ENCODE measurements at places on chromosomes 16 and 17.

DNA sequence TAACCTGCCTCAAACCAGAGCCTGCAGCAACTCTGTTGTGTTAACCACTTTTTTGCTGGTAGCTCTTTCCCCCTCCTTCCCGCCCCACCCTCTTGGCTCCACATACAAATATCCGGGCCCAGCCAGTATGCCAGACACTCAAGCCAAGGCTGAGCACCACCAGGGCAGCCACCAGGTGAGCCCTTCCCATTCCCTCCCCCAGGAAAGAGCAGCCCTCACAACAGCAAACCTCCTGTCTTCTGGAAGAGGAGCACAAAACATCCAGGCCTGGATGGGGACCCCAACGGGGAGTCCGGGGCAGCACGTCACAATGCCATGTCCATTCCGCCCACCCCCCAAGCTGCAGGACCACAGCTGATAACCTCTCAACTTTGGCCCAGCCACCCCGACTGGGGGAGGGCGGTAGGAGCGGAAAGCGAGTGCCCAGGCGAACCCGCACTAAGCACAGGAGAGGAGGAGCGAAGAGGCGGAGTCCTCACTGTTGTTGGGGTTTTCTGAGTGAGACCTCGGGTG, 757 bp downstream of the ORMDL3 start:
- no peak for DNase-seq

GRCh38 chr16:726438-727290, at the start of the genes CCDC78 and HAGHL:
Gene CCDC78 (minus strand): TSS chr16:726443. CDS start chr16:726367, 76 bp downstream.
Gene HAGHL (plus strand): TSS chr16:727106. CDS start chr16:727510, 404 bp downstream.
- DNase-seq, result peak; percentile 33

DNA sequence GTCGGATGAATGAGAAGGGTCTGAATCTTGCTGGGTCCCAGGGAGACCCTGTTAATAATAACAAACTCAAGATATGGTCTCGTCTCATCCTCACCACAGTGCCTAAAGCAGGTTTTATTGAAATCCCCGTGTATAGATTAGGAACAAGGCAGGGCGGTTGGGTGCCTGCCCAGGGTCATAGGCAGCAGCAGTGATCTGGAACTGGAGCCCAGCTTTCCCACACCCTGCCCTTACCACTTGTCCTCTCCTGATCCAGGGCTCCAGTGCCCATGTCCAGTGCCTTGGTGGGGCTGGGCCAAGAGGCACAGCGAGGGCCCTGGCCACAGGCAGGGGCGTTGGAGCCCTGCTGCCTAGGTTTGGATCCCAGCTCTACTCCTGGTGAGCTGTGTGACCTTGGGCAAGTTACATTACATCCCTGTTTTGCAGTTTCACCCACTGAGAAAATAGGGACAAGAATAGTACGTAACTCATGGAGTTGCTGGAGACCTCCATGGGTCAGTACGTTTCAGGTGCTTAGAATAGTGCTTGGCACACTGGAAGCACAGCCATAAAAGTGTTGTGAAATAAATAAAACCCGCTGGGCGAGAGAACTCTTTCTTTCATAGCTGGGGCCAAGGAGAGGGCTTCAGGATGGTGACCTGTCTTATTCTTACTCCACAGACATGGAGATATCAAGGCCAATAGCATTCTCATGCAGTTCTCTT, 13.9 kb downstream of the SOCS3 start:
- DNase-seq, result no peak

- no peak for DNase-seq
Measured at GRCh38 chr17:47203984-47204721, 5.0 kb upstream of the MYL4 start.

DNA sequence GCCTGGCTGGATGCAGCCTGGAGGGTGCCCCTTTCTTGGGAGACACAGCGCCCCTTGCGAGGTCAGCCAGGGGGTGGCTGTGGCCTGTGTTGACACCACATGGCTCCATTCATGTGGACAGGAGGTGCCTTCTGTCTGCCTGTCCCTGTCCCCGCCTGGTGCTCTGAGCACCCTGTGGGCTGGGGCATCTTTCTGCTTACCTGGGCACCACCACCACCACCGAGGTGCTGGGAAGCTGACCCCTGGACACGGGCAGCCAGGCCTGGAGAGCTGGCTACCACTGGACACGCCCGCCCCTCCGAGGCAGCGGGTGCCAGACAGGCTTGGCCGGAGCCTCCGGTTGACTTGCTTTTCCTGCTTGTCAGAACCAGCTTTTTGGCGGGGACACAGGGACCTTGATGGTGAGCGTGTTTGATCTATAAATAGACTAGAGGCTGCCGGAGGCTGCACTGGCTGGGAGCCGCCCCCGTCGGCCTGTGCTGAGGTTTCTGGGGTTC, 121.3 kb upstream of the GSE1 start:
- DNase-seq, result no peak

DNA sequence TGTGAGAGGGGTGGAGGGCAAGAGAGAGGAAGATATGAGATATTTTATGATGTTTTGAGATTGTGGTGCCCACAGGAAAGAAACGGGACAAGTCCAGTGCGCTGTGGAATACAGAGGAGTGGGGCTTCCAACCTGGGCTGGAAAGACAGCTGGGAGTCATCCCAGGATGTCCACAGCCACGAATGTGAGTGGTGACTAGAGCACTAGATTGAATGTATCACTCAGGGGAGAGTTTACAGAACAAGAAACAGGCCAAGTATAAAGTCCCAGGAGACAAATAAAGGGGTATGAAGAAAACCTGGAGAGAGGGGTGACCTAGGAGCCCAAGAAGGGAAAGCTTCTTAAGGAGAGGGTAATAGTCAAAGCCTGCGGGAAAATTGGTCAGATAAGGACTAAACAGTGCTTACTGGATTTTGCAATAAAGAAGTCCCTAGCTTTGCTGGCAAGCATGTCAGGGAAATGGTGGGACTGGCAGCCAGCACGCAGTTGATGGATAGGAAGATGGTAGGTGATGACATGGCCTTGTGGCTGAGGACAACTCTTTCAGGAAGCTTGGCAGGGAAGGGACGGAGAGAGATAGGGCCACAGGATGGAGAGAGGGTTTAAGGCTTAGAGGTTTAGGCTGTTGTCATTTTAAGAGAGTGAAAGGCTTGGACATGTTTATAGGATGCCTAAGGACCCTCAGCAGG, 114.5 kb downstream of the AXIN2 start:
- DNase-seq, result no peak

GRCh38 chr16:56600398-56600999, 7.9 kb upstream of the MT2A start:
- DNase-seq, result peak; percentile 4

- DNase-seq, result no peak
Measured at GRCh38 chr16:9874219-9874618, 308.0 kb downstream of the GRIN2A start.

GRCh38 chr17:83085526-83086198, 6.3 kb downstream of the METRNL start:
- no peak for DNase-seq

DNA sequence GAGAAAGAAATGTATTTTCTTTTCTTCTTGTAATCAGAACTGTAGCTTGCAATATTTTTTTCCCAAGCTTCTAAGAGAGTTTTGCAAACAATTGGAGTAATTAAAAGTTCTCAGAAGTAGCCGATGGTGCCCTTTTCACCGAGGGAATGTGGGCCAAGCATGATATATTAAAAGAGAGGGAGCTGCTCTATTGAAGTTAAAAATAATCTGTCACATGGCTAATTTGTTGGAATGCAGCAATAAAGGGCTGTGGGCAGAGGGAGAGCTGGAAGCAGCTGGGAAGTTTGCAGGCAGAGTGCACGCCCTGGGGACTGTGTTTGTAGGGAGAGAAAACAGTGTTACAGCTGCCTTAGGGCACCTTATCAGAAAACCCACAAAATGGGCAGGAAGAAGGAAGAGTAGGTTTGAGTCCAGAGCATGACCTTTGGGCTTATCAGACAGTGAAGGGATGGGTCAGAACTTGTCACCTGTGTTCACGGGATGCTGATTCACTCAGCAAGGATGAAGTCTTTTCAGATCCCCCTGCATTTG, 18.5 kb upstream of the TERF2 start:
- no peak for DNase-seq

GRCh38 chr16:399340-400019, 2.2 kb upstream of the DECR2 start:
- DNase-seq, result no peak

DNA sequence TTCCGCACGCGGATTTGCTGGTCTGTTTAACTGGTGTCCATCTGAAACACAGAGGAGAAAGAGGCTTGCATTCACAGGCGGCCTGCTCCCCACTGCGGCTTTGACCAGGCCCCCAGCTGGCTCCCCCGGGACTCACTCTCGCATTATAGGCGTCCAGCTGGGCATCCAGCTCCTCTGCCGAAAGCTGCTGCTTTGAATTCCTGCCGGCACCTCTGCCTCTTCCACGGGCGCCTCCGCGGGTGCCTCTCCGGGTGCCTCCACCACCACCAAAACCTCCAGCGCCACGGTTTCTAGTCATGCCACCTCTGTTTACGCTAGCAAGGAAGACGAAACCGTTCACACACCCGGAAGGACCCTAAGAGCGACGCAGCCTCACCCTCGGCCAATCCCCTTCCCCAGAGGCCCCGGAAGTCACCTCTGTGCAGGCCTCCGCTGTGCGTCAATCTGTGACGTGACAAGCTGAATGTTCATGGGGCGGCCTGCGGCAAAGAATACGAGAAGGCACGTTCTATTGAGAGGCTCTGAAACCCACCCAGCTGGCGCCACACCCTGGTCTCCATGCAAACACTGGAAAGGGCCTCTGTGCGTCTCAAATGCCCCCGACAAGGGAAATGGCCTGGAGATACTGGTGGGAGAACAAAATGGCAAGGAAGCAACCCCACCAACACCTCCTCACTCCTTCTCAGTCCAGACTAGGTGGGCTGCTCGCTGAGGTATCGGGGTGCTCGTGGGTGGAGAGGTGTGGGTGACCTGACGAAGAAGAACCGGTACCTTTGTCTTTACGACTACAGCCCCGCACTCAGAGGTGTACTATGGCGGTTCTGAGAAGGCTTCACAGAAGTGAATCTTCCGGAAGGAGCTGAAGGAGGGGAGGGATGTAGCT, 3.0 kb downstream of the ALYREF start:
- DNase-seq, result no peak

DNA sequence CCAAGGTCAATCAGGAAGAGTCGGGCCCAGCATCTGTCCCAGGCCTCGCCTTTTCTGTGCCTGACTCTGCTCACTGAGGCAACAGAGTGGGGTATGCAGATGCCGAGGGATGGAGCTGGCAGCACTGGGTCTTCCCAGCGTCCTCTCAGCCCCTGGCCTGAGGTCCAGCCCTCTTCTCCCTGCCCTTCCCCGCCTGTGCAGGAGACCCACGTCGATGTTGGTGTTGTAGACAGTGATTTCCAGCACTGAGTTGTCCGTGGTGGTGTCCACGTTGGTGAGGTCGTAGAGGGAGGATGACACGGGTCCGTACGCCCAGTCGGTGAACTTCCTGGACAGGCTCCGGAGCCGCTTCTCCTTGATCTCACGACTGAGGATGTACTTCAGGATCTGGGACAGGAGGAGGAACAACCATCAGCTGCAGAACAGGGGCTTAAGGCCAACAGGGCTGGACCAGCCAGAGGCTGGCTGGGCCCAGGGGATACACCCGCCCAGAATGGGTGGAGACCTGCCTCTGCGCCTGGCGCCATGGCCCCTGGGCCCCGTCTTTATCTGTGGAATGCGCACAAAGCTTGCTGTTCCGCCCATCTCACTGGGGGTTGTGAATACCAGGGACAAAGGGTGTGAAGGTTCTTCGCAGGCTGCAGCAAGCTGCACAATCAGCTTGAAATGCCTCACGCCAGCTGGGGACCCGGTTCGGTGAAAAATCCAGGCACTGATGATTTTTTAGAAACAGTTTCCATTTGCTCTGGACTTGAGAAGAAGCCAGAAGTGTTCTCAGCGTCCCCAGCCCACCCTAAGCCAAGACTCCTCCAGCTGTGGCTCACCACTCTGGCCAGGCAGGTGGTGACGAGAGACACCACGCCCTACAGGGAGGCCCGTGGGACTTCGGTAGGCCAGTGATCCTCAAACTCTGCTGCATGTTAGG, 27.5 kb downstream of the TRPV3 start:
- no peak for DNase-seq

GRCh38 chr16:3458852-3459361, 15.4 kb downstream of the NAA60 start:
- DNase-seq, result no peak

DNA sequence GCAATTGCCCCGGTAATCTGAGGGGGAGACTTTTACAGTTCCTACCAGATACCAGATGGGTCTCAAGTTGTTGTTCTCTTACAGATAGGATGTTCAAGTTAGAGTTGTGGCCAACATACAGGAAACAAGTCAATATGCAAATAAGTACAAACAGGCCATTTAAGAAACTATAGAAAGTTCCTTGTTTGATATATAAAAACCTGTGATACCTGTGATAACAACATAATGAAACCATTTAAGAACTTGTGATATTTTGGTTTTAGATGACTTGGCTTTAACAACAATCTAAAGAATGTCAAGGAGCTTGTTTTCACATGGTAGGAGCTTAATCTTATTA, 16.8 kb downstream of the CDR2 start:
- DNase-seq, result no peak

DNA sequence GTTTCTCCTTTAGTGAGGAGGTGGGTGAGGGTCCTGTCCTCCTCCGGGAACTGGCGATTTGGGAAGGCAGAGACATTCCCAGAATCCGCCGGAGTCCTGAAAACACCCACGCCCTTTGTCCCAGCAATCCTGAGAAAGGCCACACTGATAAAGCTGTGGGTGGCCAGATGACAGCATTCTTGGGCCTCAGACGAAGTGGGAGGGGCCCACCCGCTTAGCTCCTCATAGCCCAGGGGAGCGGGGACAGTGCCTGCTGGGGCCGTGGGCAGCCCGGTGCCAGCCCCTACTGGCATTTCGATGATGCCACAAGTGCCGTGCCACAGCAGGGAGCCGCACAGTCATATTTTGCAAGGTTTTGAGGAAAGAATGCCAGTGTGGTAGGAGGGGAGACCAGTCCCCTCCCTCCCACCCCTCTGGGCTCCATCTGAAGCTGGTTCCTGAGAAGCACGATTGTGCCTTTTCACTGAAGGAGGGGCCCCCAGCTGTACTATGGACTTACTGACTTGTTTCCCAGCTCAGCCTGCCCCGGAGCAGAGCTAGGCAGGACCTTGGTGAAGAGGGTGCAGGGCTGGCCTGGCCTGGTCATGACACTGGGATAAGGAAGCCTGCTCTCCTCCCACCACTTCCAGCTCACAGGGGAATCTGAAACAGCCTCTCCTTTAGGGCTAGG, 20.9 kb upstream of the MPRIP start:
- no peak for DNase-seq

DNA sequence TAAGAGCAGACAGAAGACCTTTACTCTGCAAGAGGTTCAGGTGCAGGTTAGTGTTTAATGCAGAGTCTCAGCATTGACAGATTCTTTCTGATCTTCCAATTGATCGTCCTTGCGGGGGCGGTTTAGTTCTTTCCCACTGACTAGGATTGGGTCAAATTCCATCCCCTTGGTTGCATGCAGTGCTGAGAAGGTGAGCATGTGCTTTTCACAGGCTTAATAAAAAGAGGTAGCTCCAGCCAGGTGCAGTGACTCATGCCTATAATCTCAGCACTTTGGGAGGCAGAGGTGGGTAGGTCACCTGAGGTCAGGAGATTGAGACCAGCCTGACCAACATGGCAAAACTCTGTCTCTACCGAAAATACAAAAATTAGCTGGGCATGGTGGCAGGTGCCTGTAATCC, 7.5 kb upstream of the ITGAD start:
- DNase-seq, result no peak
